CD4-positive, alpha-beta memory T cell (primary cell): ENCODE measurements at places on chromosomes 7 and 10. TPM values are rescaled to one million over a fixed set of nuclear protein-coding genes. Genes with fewer than 3 reads are reported as not detected.

DNA sequence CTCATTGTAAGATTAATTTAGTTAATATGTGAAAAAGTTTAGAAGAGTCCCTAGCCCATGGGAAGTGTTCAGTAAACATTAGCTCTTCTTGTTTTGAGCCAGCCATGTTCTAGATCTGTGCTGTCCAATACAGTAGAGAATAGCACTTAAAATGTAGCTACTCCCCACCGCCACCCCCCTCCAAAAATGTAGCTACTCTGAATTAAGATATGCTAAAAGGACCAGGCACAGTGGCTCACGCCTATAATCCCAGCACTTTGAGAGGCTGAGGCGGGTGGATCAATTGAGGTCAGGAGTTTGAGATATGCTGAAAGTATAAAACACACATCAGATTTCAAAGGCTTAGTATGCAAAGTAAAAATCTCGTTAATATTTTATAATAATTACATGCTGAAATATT is 47.3 kb upstream of the MXI1 start:
- no peak for DNase-seq

GRCh38 chr10:73743327-73743904 is 756 bp upstream of the SEC24C start:
- no peak for DNase-seq

ABCB1 gene
- 24.8 TPM for total RNA-seq

DNA sequence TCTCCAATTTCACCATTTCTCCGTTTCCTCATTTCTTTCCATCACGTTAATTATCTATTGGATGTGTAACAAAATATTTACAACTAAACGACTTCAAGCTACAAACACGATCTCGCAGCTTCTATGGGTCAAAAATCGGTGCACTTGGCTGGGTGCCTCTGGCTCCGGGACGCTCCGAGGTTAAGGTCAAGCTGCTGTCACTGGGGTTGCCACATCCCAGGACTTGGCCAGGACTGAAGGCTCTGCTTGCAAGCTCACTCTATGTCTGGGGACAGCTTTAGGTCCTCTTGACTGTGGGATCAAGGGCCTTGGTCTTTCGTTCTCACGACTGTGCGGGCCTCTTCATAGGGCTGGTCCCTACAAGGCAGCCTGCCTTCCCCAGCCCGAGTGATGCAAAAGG is 159.7 kb downstream of the CCDC3 start:
- DNase-seq, result no peak

DNA sequence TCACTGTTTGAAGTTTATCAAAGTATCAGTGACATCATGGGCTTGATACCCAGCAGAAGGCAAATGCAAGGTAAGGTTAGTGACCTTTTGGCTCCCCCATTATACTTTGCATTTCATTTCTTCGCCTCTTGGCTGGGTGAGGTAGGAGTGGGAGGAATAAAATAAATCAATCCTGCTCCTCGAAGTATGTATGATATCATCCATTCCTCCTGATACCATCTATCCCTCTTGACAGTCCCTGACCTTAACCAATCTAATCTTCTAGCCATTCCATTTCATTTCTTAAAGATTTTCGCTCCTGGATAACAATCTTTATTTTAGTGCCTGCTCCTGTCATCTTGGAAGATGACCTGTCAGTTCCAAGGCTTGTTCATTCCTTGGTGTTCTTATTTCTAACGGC is 1083.3 kb downstream of the NXPH1 start:
- DNase-seq, result no peak

DNA sequence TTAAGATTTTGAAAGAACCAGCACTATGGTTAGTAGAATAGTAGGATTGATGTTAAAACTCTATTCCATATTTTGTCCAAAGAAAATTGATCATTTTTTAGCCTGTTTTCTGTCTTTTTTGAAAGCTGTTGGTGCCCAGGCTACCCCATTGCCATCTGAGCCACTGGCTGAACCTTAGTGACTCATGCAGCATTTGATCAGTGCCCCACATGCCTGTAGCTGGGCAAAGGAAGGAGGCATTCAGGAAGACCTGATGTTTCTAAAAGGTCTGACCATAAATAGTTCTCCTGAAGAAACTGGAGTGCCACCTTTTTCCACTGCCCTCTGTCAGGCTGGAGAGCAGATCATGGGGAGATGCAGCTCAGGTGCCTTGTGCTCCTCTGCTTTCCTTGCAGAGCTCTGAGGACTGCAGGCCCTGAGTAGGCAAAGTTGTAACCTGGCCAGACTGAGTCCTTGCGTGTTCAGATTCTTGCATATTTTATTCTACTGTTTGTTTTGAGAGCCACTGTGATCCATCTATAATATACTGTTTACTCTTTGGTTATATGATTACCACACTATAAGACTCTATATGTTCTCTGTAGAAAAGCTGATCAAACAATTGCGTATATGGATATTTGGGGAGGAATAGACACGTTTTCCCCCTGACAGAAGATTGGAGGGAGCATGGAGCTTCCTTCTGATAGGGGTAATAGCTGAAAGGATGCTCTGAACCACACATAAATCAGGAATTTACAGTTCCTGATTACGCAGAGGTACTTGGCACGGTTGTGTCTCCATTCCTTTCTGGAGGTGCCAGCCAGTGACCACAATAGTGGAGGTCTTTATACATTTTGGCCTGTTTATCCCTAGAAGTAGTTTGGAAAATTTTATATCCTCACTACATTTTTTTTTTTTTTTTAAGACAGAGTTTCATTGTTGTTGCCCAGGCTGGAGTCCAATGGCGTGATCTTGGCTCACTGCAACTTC is 48.9 kb upstream of the GJD4 start:
- DNase-seq, result no peak

- DNase-seq, result no peak
Measured at GRCh38 chr7:152522571-152523067, 86.8 kb upstream of the KMT2C start.

- DNase-seq, result peak; percentile 76
Measured at GRCh38 chr10:116723428-116724281, 18.7 kb downstream of the HSPA12A start.

GRCh38 chr10:17144032-17144431 is 14.4 kb upstream of the CUBN start:
- no peak for DNase-seq

GRCh38 chr7:107373354-107373753 is 96.5 kb upstream of the GPR22 start:
- no peak for DNase-seq

DNA sequence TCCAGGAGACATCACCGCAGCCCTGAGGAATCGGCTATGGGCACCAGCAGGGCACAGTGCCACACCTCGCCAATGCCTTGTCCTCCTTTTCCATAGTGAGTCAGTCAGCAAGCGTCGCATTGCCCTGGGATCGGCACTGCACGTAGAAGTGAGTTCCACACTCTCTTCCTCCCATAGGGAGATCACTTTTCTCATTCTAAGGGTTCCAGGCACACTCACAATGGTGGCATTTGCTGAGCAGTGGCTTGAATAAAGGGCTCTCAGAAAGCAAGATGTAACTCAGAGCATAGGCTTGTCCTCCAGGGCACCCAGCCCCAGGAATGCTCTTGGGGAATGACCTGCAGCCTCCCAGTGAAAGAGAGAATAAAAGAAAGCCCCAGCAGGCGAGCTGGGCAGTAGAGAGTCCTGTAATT is 1.1 kb upstream of the VIM start:
- no peak for DNase-seq

DNA sequence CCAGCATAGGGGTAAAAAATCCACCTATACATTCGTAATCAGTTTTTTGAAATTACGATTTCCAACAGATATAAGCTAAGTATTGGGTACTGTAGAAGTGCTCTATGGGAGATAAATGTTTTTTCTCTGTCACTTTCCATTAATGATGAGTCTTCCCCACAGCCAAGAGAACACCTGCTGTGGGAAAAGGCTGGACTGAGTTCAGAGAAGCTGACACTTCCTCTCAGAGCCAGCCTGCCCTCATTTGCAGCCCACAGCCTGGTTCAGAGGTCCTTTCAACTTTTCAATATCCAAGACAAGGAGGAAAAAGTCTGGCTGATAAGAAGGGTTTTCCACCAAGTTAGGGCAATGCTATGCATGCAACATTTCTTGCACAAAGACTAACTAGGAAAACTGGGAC is 64.5 kb upstream of the DNAJB12 start:
- no peak for DNase-seq

- no peak for DNase-seq
Measured at GRCh38 chr7:120873401-120873800, 15.5 kb upstream of the TSPAN12 start.

GRCh38 chr7:6359734-6360133 is 87.3 kb upstream of the CYTH3 start:
- no peak for DNase-seq

DNA sequence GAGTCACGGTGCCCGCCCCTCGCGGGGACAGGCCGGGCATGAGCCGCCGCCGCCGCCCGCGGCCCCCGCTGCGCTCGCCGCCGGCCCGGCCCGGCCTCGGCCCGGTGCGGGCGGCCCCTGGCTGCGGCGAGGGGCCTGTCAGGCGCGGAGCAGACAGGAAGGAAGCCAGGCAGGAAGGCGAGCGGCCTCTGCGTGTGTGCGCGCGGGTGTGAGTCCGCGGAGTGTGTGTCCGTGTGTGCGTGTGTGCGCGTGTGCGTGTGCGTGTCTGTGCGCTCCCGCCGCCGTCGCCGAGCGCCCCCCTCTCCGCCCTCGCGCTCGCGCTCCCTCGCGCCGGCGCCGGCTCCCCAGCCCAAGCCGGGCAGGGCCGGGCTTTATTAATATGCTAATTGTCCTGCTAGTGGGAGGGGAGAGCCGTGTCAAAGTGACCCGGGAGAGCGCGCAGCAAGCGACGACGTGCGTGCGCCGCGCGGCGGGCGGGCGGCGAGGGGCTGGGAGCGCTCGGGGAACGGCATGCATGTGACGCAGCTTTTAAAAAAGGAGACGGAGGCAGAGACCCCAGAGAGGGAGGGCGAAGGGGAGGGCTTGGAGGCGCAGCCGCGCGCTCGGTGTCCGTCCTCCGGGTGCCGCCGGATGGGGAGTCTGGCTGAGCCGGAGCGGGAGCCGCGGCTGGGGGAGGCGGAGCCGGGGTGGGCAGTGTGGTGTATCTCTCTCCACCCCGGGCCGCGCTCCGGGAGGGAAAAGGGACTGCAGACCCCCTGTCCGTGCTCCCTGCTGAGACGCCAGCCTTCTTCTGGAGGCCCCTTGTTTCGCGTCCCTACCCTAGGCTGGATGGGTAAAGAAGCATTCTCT is at the start of gene LDB1:
Gene LDB1, minus strand, starts transcription at position 227 of the 849 bp plus-strand sequence. CDS start 258 bp downstream, outside the sequence.
- DNase-seq, result peak; percentile 75

DNA sequence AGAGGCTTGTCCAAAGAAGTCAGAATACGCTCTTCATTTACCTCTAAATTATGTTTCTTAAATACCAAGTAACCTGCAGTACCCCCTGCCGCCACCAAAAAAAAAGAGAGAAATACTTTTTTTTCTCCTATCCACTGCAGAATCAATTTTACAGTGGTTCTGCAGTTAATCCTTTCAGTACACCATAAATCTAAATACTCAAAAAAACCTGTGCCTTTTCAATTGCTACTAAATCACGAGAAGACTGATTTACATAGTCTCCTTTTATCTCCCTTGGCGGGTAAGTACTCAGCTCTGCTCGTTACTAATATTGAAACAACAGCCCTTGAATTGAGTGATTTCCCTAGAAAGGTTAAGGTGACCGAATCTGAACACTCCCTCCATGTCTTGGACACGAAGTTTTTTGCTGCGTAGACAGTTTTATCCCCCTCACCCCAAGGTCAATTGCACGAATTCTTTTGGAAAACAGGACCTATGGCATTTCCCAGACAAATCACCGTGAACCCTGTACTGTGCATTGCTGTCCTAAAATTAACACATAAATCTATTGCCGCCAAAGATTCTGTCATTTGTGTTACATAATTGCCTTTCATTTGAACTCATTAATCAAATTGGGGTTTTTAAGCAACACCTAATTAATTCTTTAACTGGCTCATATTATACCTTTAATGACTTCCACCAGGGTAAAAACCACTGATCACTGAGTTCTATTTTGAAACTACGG is 512 bp upstream of the VIM start:
- DNase-seq, result peak; percentile 61

SPDYE9 gene
- not detected for total RNA-seq

DNA sequence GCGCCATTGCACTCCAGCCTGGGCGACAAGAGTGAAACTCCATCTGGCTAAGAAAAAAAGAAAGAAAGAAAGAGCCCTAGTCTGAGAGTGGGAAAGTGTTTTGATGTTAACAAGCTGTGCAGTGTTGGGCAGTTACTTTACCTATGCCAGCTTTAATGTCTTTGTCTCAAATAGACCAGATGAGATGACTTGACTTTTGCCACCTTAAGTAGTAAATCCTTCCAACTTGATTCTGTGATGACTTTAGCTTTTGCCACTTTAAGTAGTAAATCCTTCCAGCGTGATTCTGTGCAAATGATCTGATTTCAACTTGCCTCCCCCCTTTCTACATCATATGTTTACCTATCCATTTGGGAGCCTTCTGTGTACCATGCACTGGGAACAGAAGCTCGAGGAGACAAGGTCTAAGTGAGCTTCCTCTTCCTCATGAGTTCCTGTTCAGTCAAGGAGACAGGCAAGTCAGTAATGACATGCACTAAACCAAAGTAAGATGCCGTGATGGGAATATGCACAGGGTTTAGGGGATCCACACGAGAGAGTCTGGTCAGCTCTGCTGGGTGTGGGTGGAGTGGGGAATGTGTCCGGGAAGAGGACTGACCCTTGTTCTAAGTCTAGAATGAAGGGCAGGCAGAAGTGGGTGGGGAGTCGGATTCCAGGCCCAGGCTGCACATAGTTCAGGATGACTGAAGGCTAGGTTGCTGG is 17.2 kb downstream of the INPP5F start:
- DNase-seq, result no peak

GRCh38 chr10:1121271-1121970 is 65.2 kb downstream of the WDR37 start:
- no peak for DNase-seq

GRCh38 chr10:17847585-17848296 is 38.6 kb downstream of the MRC1 start:
- no peak for DNase-seq

- DNase-seq, result no peak
Measured at GRCh38 chr7:74263399-74264120, 9.4 kb upstream of the RFC2 start.

DNA sequence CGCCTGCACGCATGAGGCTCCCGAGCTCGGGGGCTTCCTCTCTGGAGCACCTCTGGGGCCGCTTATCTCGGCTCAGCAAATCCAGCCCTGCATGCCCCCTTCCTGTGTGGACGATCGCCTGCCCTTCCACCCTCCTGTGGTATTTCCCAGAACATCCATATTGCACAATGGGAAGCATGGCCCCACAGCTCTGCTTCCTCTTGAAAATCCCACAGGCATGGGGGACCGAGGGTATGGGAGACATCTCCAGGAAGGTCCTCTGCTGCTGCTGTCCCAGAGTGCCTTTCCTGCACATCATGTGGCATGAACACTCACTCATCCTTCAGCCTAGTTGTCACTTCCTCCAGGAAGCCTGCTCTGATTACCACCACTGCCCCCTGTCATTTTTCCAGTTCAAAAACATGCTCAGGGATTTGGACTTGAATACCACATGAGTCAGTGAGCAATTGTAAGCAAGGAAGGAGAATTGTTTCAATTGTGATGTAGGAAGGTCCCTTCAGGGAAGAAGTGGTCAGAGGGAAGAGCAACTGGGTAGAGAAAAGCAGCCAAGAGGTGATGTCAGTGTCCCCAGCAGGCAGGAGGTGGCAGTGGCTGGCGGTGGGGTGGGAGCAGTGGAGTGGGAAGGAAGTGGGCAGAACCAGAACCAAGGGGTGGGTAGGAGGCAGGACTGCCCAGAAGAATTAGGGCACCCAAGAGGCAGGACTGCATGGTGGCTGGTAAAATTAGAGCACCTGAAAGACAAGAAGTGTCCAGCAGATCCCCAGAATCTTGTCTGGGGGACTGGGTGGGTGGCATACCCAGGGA is 67.5 kb upstream of the ZMIZ1 start:
- DNase-seq, result no peak

GPR15LG gene
- not detected for total RNA-seq

PILRA gene
- 5.7 TPM for total RNA-seq

GIMAP2 gene
- total RNA-seq, result 244 TPM
